ENCODE measurements at places on chromosomes 12 and 14. TPM values are rescaled to one million over a fixed set of nuclear protein-coding genes. Genes with fewer than 3 reads are reported as not detected.

ACRBP gene
- total RNA-seq = 3.2 TPM

DNA sequence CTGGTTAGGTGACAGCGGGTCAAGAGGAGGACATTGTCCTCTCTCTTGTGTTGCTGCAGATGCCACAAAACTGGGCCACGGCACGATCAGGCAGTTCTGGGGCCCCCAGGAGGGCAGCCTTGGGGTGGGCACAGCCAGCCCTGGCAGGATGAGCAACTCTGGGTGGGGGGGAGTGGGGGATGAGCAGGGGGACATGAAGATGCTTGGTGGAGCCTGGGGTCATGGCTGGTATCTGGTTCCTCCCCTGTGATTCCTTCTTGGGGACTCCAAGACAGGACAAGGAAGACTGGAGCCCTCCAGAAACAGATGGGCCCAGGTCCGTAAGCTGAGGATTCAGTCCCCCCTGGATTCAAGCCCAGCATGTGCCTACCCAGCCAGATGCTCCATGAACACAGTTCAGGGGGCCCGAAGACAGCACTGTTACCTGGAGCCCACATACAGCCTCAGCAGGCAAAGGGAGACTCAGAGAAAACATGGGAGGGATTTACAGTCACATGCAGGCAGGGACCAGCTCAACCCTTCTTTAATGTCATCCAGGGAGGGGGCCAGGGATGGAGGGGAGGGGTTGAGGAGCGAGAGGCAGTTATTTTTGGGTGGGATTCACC is 10.4 kb downstream of the SERPINA1 start:
- no peaks in the 10 kb centered on the region for H3K36me3 ChIP-seq
- H3K27ac ChIP-seq = no peak overlapping the region
- 0 out of 2 replicates have a peak, but pooled peaks cover 3% of the 10 kb centered on the region for H3K27me3 ChIP-seq
- peaks cover 24% of the 10 kb centered on the region for H3K4me1 ChIP-seq
- H3K4me3 ChIP-seq = no peak overlapping the region
- DNase-seq = no peak

DNA sequence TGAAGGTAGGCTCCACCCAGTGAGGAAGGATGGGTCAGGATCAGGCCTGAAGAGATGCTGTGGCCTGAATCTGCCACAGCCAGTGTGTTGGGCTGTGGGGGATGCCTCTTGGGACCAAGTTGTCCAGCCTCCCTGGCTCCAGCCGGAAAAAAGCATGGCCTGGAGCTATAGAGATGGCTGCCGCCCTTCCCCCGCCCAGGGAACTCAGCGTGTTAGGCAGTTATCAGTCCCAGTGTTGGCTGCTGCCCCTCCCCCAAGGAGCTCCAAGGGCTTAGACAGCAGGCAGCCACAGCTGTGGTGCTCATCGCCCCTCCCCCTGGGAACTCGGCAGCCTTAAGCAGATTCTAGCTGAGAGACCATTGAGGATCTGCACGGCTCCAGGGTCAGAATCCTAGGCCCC is 158.0 kb downstream of the CAPZA3 start:
- no peaks in the 10 kb centered on the region for H3K27me3 ChIP-seq
- peaks cover 35% of the 10 kb centered on the region for H3K4me1 ChIP-seq
- DNase-seq = peak; percentile 79
- peaks cover 13% of the 10 kb centered on the region for H3K36me3 ChIP-seq

AICDA gene
- total RNA-seq = not detected

DNA sequence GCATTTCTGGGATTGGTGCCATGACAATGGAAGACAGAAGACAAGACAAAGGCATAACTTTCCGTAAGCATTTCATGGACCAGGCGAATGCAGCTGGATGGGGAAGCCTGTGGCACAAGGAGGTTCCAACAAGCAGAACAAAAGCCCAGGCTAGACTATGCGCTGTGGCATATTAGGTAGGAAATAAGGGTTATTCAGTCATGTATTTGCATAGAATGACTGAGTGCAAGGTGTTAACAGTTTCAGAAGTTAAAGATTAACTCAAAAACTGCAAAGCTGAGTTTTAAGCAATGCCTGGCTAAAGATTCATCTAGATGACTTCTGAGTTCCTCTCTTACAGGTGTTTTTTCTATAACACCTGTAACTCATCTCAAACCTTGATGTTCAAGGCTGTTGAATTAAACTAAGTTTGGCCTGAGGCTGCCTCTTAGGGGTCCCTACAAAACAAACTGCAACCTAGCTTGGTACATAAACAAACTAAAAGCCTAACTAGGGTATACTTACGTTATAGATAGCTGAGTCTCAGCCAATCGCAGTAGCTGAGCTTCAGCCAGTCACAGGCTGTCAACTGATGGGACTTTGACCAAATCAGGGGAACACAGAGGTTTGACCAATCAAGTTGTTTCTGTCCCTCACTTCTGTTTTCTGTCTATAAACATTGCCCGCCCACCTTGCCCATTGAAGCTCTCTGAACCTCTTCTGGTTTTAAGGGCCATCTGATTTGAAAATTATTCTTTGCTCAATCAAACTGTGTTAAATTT is 52.2 kb upstream of the PLBD1 start:
- H3K27me3 ChIP-seq = no peaks in the 10 kb centered on the region
- H3K27ac ChIP-seq = no peak overlapping the region

DNA sequence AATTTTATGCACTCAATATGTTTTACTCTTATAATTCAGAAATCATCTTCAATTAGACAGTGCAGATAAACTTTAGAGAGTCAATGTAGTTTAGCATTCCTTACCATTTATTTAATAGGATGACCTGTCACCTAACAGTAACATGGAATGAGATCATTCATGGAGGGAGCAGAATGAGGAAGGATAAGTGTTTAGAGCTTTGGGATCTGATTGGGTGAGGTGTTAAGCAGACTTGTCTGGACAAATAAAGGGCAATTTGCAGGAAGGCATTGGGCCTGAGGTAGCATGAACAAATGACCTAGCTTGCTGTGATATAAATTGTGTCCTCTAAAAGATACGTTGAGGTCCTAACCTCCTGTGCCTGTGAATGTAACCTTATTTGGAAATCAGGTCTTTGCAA is 187.4 kb downstream of the C12orf42 start:
- DNase-seq = no peak
- H3K4me1 ChIP-seq = no peaks in the 10 kb centered on the region
- no peak overlapping the region for H3K4me3 ChIP-seq
- no peak overlapping the region for H3K27ac ChIP-seq
- H3K36me3 ChIP-seq = no peaks in the 10 kb centered on the region
- 0 out of 2 replicates have a peak, but pooled peaks cover 3% of the 10 kb centered on the region for H3K27me3 ChIP-seq

GRCh38 chr14:89572596-89573398 is 155.8 kb upstream of the FOXN3 start:
- DNase-seq = no peak
- no peak overlapping the region for H3K4me3 ChIP-seq
- H3K27me3 ChIP-seq = no peaks in the 10 kb centered on the region

TAS2R14 gene
- total RNA-seq = 1.1 TPM

DNA sequence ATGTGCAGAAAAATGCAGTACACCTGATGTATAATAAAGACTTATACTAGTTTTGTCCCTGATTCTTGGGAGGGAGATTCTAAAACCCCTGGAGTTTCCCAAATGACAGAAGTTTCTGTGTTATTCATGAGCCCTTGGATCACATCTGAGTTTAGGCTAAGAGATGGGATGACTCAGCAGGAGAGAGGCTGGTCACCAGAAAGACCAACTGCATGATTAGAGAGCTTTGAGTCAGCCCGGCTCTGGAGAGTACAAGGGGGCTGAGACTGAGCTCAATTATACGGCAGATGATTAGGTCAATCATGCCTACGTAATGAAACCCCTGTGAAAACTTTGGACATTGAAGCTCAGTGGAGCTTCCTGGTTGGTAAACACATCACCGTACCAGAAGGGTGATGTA is 174.2 kb downstream of the SSPN start:
- no peaks in the 10 kb centered on the region for H3K27me3 ChIP-seq
- H3K36me3 ChIP-seq = no peaks in the 10 kb centered on the region
- no peak overlapping the region for H3K27ac ChIP-seq
- no peak for DNase-seq
- H3K4me1 ChIP-seq = no peaks in the 10 kb centered on the region
